ENCODE measurements at places on chromosomes 7 and 10.

DNA sequence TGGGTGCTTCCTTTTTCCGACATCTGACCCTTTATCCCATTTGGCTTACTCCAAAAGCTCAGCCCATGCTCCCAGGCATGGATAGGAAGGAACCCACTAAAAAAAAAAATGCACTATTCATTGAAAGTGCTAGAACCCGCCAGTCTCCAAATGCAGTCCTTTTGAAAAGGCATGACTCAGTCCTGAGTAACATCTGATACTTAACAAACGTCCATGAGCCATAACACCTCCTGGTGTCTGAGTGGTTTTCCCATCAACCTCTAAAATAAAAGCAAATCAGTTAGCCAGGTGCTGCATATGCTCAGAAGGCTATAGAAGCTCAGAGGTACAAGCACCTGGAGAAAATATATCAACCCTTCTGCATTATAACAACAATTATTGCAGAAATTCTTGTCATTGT lies 45.0 kb upstream of the CACUL1 start:
- no peak for DNase-seq

DNA sequence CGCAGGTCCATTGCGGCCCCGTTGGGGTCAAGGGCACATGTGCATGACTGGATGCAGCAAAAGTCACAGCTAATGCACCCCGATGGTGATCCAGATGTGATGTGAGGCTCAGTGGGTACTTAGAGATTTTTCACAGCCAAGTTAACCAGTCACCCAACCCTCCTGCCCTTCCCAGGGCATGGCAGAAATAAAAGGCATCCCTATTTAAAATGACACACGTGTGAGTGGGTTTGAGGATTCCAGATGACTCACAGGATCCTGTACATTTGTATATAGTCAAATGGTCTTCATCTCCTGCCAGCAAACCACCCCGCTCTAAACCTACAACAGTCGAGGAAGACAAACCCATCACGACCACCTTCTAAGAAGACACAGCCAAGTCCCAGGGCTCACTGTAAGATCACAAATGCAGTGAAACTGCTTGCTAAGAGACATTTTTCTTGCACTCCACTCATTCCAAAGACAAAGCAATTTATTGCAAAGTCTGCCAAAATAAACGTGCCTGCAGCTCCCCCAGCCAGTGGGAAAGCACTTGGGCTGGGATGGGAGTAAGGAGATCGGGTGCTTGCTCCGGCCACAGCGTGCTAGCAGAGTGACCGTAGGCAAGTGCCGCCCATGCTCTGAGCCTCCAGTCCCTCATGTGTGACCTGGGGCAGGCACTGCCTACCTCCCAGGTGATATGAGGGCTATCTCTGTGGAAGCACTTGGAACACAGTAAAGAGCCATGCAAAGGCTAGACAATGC lies 86.6 kb upstream of the MACROH2A2 start:
- no peak for DNase-seq

GRCh38 chr10:119003572-119004289 lies 25.8 kb upstream of the NANOS1 start:
- DNase-seq, result no peak

DNA sequence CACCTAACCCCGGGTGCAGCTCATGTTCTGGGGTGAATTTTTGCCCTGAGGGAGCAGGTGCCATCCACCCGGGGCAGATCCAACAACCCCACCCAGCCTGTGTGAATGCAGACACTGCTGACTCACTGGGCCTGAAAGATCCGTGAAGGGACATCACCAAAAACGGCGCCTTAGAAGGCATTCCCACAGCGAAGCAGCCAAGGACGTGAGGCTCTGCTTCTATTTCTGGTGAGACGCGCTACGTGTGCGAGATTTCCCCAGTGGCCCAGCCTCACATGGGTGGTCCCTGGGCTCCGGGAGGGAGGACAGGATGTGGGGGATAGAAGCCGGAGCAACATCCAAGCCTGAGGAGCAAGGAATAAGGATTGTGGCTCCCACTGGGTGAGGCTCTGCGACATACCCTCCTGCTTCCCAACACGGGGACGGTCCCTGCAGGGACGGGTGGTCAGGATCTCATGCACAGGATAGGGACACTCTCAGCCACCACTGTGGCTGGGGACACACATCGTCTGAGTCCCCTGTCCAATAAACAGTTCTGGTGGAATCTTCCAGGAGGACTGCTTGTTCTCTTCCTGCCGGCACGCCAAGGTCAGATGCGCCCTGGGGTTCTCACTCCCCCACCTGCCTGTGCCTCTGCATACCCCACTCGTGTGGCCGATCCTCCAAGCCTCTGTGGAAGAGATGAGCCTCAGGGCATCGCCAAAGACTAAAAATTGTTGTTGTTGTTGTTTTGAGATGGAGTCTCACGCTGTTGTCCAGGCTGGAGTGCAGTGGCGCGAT lies 70.2 kb downstream of the ZRANB1 start:
- no peak for DNase-seq

Data from T-helper 9 cell (primary cell).